CD4-positive, alpha-beta memory T cell (primary cell): ENCODE measurements at places on chromosomes 12 and 14. TPM values are rescaled to one million over a fixed set of nuclear protein-coding genes. Genes with fewer than 3 reads are reported as not detected.

IGF1 gene
- polyA plus RNA-seq, result not detected

- DNase-seq, result no peak
These were observed 34.1 kb upstream of the TUBA1C start for GRCh38 chr12:49230805-49231194.

C14orf132 gene
- polyA plus RNA-seq, result 1.3 TPM

GRCh38 chr12:110193196-110193595 is 69.0 kb downstream of the IFT81 start:
- DNase-seq, result no peak

DNA sequence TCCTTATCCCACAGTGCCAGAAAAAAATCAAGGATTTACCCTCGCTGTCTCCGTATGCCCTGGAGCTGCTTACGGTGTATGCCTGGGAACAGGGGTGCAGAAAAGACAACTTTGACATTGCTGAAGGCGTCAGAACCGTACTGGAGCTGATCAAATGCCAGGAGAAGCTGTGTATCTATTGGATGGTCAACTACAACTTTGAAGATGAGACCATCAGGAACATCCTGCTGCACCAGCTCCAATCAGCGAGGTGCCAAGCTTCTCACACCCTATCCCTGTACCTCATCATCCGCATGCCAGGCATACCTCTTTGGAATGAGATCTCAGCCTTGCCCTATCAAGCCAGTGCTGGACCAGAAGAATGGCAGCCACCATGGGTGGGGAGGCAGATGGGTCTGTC is 19.2 kb downstream of the OAS2 start:
- no peak for DNase-seq

- DNase-seq, result no peak
These were observed 1.2 kb upstream of the ALDH1L2 start for GRCh38 chr12:105085501-105085900.

NTS gene
- not detected for polyA plus RNA-seq

DNA sequence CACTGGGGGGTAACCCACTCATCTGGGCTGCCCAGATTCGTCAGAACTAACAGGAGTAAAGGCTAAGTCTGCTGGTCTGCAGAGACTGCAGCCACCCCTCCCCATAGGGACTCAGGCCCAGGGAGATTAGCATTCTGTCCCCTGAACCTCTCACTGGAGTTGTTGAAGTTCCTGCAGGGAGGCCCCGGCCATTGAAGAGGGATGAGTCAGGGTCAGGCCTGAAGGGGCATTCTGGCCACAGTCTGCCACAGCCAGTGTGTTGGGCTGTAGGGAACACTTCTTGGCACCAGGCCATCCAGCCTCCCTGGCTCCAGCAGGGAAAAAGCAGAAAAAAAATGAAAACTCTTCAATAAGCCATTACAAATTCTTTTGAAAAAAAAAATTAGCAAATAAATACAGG is 35.3 kb downstream of the KLRK1 start:
- DNase-seq, result no peak

PRB3 gene
- polyA plus RNA-seq, result 0.66 TPM

DNA sequence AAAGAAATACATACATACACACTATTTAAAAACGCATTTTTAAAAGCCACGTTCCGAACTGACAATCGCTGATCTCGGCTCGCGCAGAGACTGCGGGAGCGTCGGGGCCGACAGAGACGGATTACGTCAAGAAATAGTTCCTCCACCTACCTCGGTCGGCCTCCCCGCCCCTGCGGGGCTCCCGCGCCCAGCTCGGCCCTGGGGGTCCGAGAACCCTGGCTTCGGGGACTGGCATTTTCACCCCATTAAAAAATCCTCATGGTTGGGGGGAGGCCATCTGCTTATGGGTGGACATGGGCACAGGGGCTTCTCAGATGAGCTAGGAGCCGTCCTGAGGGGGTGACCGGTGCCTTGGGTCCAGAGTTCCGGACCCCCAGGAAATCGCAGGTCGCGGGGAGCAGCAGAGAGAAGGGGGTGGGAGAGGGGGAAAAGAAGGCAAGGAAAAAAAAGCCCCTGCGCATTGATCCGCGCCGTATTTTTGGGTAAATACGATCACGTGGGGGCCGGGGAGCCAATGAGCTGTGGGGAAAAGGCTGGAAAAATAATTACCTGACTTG is 324 bp upstream of the HOXC9 start:
- DNase-seq, result no peak

- no peak for DNase-seq
These were observed 113.8 kb upstream of the G2E3 start for GRCh38 chr14:30445011-30445793.

RDH12 gene
- not detected for polyA plus RNA-seq
